ENCODE measurements at places on chromosomes 6 and 20.

GRCh38 chr6:42200035-42200434, 5.3 kb upstream of the GUCA1B start:
- no peak for DNase-seq

DNA sequence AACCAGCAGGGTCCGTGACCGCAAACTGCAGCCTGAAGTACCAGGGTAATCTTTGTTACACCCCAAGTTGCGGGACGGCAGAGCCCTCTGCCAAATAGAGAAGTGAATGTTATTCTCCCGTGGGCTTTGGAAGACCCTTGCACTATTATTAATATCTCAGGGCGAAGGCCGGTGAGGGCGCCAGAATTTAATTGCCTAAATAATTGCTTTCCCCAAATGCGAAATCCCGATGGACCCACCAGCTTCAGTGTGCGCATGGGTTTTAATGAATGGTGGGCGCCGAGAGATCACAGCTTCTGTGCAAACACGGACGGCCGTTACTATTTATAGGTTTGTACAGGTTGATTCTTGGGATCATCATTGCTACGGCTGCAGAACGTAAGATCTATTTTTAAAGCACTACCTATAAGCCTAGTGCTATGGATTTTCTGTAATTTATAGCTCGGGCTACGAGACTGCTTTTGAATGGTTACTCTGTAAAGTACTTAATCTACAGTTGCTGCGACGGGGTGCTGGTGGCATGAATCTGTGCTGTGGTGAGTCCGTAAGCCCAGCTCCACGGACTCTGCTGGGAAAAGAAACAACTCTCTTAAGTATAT, 15.2 kb upstream of the PHACTR3 start:
- DNase-seq: no peak

DNA sequence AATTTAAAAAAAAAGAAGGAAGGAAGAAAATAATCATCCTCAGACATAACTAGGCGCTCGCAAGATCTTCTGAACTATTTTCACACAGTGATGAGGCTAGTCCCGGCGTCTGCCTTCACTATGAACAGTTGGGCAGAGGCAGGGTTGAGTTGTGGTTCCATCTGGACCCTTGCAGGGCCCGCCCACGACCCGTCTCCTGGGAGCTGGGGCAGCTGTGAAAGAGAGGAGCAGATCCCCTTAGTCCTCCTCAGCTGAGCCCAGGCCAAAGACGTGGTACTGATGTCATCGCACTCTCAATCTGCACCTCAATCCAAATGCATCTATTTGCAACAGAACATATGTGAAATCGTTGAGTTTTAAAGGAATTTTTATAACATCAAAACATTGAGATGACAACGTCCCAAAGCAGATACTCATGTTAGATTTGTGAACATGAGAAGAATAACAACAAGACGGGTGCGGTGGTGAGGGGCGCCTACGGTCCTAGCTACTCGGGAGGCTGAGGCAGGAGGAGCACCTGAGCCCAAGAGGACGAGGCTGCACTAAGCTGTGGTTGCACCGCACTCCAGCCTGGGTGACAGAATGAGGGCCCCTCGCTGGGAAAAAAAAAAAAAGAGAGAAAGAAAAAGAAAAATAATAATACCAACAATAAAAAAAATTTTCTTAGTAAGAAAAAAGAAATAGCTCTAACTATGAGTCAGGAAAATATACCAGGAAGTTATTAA, 15.3 kb downstream of the TCFL5 start:
- no peak for DNase-seq

GRCh38 chr6:125944434-125944816, 12.1 kb upstream of the HINT3 start:
- no peak for DNase-seq
